ENCODE measurements at places on chromosomes 12 and 14.

GRCh38 chr12:27971121-27971489, 1.4 kb downstream of the PTHLH start:
- DNase-seq = no peak

- DNase-seq = no peak
These were observed 241.9 kb downstream of the PPFIA2 start for GRCh38 chr12:81517296-81517695.

DNA sequence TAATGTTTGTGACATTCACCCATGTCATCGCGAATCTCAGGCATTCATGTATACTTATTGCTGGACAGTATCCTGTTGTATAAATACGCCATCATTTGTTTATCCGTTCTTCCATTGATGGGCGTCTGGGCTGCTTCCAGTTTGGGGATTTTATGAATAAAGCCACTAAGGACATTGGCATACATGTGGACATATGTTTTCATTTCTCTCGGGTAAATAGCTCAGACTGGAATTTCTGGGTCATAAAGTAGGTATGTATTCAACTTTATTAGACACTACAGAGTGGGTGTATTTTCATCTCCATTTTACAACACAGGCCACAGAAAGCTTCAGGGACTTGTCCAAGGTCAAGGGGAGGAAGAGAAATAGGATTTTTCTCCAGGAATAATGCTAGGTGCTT, 48.9 kb downstream of the HRK start:
- no peak for DNase-seq

DNA sequence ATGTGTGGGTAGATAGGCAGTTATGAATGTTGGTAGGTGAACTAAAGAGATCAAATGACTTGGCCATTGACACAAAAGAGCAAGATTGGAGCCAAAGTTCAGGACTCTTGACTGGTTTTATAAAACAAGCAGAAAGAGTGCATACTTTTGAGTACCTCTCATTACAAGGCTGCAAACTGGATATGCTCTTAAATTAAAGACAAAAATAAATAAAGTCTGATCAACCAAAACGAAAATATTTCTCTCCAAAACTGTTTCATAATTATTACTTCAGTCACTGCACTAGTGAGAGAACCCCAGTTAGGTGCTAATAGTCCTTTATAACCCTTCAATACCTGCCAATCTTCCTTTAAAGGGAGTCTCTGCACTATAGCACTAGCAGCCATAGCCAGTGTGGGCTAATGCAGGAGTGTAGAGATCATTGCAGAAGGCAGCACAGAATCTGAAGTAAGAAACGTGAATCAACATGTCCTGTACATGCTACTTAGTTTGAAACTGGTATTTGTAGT, 147.1 kb downstream of the FOXA1 start:
- no peak for DNase-seq

DNA sequence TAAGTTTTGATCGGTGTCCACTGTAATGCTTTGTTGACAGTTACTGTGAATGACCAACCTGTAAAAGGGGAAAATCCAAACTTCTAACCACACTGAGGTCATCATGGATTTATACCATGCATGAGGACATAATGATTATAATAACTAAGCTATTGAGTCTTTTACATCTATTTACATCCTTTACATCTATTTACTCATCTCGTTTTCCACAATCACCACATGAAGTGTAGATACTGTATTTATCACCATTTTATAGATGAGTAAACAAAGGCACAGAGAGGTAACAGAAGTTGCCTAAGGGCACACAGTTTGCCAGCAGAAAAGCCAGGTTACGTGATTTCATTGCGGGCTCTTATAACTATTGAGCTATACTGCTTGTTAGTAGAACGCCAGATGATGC, 27.9 kb upstream of the EID3 start:
- DNase-seq = no peak

DNA sequence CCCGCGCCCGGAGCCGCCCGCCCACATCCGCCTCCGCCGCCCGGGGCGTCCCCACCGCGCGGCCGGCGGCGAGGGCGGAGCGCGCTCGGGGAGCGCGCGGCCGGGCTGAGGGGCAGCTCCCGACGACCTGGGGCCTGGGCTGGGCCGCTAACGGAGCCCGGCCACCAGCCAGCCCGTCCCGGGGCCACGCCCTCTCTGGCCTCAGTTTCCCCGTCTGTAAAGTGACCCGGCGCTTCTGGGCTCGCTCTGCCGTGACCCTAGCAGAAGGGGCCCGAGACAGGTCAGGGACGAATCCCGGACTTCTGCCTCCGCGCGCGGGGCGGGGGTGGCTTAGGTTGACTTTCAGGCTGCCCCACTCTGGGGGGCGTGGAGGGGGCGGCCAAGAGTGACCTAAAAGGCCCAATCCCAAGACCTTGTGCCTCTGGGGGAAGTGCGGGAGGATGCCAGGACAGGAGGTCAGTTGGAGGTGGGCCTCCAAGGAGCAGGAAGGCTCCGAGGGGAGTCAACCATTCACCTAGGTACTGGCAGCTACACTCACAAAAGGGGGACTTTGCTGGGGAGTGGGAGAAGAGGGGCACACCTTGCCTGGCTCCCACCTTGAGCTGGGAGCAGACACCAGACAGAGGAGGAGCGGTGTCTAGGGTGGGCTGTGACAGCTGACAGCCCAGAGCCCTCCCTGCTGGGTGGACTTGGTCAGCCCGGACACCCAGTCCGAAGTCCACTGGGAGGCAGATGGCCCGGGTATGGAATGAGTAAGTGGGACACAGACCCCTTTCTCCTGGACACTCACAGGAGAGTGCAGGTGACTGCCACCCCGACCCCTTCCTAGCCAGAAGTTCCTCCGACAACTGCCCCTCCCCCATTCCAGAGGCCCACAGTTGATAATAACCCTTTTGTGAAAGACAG, 486 bp upstream of the AKT1 start:
- DNase-seq = peak; percentile 32

DNA sequence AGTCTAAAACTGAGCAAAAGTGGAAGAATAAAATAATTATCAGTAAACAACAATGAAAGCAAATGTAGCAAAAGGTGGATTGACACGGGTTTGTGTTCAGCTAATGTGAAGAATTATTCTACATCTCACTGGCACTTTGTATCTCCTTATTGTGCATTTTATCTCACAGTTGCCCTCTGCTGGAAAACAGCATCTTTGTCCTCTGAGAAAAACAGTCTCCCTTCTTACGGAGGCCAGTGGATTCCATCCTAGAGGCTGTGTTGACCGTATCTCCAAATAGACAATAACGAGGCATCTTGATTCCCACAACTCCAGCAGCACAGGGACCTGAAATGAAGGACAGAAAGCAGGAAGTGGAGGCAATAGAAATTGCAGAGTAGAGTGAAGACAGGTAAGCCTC, 51.3 kb upstream of the PLBD1 start:
- peak; percentile 19 for DNase-seq

GRCh38 chr12:57214398-57214781, 2.2 kb upstream of the NXPH4 start:
- no peak for DNase-seq

DNA sequence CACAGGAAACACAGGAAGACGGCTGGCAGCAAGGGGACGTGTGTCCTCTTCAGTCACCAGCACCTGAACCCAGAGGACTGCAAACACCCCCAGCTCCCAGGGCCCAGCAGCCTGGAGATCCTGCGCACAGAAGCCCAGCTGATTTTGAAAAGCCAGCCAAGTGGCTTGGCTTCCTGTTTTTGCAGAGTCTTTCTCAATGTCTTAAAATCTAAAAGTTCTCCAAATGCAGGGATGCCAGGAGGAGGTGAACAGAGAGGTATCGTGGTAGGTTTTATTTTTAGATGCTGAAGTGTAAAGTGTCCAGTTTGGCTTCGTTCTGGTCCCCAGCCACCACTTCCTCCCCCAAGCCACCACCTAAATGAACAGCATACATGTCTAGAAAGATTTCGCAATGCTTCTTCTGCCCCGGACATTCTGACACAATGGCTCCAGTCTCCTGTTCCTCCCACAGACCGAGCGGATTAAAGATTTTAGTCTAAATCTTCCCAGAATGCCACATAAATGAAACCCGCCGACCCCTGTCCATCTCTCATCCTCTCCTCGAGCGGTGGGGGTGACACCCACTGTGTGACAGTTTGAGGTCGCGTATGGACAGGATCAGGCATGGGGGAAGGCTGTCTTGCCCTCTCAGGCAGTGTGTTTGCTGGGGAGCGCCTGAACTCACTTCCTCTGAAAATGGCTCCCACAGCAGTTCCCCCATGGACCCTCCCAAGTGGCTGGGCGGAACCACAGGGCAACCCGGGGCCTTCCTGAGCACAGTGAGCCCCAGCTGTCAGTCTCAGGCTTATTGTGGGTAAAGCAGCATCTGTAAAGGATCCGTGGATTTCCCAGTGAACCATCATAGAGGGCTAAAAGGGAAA, 41.6 kb downstream of the ITPK1 start:
- no peak for DNase-seq

- DNase-seq = no peak
These were observed 123.7 kb upstream of the DHRS4 start for GRCh38 chr14:23829736-23830471.

Measured in hippocampal formation (tissue), 2 donors.